ENCODE measurements at places on chromosomes 7 and 10. TPM values are rescaled to one million over a fixed set of nuclear protein-coding genes. Genes with fewer than 3 reads are reported as not detected.

Gene ASB10
- not detected for total RNA-seq

Gene HKDC1
- 0.30 TPM for total RNA-seq

Gene TAS2R40
- not detected for total RNA-seq

Gene BAIAP2L1
- 3.0 TPM for total RNA-seq

Gene PPP1R3C
- total RNA-seq: 0.71 TPM

Gene FOXI2
- total RNA-seq: not detected

Gene MINPP1
- total RNA-seq: 8.3 TPM

Gene FFAR4
- not detected for total RNA-seq

Gene TBX20
- 0.09 TPM for total RNA-seq

Gene NRCAM
- total RNA-seq: 0.60 TPM

Gene GPR37
- not detected for total RNA-seq

Gene UBE2H
- 40.7 TPM for total RNA-seq

Gene PAPSS2
- 0.05 TPM for total RNA-seq
